ENCODE measurements at places on chromosomes 16 and 17.

- no peak for DNase-seq
Observed at GRCh38 chr16:25390761-25391160, 133.1 kb upstream of the ZKSCAN2 start.

DNA sequence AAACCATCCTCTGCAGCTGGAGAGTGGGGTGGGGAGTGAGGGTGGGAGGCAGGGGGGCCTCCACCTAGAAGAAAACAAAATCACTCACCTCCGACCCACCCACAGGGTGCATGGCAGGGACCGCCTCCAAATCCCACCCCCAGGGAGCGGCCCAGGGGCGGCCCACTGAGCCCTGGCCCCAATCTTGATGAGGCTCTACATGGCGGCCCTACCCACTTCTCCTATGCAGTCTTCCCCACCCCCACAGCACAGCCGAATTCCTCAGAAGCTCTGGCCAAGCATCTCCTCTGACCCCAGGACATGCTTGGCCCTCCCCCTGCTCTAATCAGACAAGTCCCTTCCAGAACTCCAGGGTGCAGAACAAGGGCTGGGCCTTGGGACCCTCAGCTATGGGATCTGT lies 18.2 kb upstream of the FASN start:
- DNase-seq, result no peak

GRCh38 chr16:24035127-24035842 lies 199.5 kb downstream of the PRKCB start:
- no peak for DNase-seq

GRCh38 chr16:2057438-2057837 lies 9.7 kb downstream of the TSC2 start:
- no peak for DNase-seq

DNA sequence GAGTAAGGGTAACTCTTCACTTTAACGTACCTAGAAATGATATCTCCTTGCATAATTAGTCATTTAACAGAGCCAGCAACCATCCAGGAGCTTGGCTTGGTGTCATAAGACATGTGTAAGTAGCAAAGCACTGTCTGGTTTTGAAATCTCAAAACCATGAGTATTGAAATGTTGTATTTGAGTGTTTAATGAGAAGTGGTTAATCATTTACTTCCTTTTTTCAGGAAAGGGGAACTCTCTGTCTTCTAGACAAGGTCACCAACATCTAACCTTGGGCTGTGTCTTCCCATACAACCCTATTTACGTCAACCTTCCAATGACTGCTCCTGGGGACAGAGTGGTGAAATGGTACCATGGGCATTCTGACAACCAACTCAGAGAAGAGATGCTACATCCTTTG lies 27.1 kb downstream of the PMP22 start:
- peak; percentile 47 for DNase-seq

GRCh38 chr16:88484505-88485365 lies 31.7 kb downstream of the ZFPM1 start:
- no peak for DNase-seq

DNA sequence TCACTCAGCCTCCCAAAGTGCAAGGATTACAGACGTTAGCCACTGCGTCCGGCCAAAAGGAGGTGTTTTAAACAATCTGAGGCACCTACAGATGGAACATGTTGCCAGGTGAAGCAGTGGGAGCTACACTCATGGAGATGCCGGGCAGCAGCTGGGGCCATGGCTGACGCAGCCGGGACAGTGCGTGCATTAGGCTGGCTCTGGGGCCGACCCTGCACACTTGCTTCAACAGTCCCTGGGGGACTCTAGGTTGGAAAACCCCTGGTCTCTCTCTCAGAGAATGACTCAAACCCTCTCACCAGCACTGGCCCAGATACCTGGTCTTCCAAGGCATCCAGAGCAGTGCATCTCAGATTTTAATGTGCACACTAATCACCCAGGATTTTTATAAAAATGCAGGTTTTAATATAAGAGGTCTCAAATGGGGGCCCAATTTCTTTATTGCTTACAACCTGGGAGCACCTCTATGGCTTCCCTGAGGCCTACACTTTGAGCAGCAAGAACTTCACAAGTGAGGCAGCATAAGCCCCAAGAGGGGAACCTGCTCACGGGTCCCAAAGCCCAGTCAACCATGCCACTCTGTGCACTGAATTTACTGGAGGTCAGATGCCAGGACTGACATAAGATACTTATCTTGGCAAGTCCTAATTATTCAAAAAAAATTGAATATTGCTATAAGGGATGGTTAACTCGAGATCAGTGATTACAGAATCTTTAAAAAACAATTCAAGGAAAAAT lies 70.8 kb upstream of the TRAP1 start:
- DNase-seq, result no peak

DNA sequence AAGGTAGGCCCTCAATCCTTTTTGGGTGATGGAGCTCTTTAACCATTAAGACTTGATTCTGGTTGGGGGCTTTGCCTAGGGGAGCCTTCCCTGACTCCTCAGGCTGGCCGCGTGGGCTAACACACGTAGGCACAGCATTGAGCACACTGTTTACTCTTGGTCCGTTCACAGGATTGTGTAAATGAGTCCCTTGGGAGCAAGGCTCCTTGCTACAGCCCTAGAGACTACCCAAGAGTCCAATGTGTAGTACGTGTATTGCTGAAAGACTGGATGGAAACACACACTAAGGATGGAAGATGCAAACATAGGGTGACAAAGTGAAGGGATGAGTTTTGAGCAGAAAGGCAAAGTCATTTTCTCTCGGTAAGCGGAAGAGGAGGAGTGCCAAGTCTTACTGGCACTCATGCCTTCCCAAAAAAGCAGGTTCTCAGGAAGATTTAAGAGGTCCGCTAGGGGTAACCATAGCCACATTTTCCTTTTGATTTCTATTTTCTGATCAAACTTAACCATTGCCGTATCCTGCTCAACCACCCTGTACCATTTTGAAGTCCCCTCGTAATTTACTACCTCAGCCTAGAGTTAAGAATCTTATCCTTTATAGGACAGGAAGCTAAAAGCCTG lies 911 bp upstream of the ITGA2B start:
- DNase-seq, result no peak

DNA sequence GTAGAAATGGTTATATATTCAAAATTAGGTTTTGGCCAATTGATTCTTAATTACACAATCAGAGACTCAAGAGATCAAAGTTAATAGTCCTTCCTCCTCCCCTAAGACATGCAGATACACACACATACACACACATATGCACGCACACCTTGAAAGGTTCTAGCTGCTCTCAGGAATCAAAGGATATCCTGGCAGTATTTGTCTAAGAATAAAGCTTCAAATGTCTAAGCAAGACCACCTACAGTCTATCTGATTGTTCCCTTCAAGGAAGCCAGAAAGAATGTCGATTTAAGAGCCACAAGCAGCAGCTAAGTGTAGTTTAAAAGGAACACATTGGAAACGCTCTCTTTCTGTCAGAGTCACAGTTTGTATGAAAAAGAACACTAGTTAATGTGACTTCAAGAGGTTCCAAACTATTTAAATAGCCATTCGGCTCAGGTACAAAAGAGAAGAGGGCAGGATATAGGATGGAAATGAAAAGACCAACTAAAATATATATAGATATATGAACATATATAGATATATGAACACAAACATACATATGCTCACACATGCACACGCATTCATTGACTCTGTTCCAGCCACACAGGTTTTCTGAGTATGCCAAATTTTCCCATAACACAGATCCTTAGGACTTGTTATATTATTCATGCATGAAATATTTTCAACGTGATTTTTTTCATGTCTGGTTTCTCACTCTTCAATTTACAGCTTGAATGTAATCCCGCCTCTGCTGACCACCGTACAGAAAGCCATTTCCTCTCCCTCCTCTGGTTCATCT lies 79.0 kb downstream of the CDH8 start:
- DNase-seq, result no peak

DNA sequence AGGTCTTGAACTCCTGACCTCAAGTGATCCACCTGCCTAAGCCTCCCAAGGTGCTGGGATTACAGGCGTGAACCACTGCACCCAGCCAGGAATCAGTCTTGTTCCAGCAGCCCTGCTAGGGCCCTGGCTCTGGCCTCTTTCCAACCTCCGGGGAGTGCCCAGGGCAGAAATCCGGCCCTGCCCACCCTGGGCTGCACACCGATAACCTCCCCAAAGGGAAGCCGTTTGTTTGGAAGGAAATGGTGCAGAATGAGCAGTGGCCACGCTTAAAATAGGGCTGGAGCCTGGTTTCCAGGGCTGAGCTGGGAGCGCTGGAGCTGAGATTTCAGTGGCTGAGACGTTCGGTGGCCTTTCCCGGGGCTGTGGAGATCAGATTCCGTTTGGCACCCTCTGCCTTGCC lies 17.8 kb upstream of the EMP2 start:
- DNase-seq, result no peak

GRCh38 chr17:57350266-57350665 lies 93.9 kb downstream of the MSI2 start:
- no peak for DNase-seq

- DNase-seq, result no peak
Observed at GRCh38 chr16:31083556-31083955, 5.2 kb downstream of the PRSS53 start.

DNA sequence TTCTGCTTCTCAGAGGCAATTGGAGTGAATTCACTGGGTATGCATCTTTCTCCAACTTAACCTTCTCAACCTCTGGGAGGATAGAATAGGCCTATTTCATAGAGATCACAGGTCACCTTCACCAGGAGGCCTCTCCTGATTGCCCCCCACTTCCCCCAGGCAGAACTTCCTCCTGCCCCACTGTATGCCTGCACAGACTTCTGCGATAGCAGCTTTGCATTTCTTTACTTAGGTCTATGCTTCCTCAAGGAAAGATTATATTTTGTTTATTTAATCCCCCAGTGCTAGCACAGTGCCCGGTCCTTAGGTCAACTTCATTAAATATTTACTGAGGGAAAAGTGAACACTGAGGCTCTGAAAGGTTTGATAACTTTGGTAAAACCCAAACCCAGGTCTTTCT lies 19.9 kb downstream of the MYO18A start:
- no peak for DNase-seq

GRCh38 chr16:3282103-3282729 lies 1.1 kb upstream of the ZNF263 start:
- no peak for DNase-seq

- no peak for DNase-seq
Observed at GRCh38 chr16:49514073-49514980, 140.7 kb downstream of the C16orf78 start.

DNA sequence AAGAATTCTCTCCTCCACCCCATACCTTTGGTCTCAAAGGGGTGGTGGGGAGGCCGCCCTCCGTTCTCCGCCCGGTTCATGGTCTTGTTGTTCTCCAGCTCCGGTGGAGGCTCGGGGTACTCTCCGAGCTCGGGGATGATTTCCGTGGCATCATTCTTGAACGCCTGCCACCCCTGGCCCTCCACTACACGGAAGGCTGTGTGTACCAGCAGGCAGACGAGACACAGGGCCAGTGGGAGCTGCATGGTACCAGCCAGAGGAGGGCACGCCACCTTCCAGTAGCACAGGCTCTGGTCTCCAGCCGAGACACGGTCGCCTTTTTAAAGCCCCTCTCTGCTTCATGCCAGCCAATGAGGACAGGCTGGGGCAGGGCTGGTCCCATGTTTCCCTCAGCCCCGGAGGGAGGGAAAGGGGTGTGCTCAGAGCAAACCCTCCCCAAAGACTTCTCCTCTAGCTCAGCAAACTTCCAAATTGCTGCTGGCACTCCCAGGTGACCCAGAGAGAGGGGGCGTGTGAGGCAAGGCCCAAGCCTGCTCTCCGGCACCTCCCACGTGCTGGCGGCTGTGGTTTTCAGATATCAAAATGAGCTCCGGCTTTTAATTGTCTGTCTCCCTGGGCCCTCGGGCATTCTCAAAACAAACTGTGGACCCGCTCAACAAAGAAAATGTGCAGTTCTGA lies at the start of gene SOST:
Gene SOST (minus strand): TSS at position 295 of the 678 bp plus-strand sequence. CDS start 50 bp downstream, at position 245.
- no peak for DNase-seq

- no peak for DNase-seq
Observed at GRCh38 chr17:14245629-14246028, 9.0 kb upstream of the CDRT15 start.

DNA sequence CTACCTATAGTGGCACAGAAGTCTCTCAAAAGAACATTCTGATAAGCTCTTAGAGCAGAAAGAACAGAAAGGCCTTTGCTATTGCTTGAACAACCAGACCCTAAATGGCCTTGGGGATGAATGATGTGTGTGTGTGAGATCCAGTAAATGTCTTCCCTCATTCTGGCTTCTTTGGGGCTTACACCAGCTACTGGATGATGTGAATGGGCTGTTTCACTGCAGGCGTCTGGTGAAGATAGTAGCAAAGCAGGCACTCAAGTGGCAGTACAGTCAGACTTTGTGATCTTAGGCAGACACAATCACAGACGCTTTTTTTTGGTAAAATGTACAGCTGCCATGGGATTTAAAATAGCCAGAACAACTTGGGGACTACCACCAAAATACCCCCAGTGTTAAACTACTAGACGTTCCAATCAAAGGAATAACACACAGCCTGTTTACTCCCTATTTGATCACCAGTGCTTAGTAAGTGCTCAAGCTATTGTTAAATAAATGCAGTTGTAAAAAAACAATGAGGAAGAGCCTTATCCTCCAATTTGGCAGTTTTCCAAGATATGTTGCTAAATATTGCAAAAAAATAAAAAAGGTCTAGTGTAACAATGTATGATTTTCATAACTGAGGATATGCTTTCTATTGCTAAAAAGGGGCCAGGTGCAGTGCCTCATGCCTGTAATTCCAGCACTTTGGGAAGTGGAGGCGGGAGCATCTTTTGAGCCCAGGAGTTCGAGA lies 17.9 kb downstream of the NDUFAB1 start:
- no peak for DNase-seq

- peak; percentile 67 for DNase-seq
Observed at GRCh38 chr17:43846221-43846712, 709 bp upstream of the CD300LG start.

- DNase-seq, result no peak
Observed at GRCh38 chr16:52265446-52265861, 281.5 kb downstream of the TOX3 start.

- no peak for DNase-seq
Observed at GRCh38 chr16:28126684-28127620, 63.4 kb upstream of the GSG1L start.

DNA sequence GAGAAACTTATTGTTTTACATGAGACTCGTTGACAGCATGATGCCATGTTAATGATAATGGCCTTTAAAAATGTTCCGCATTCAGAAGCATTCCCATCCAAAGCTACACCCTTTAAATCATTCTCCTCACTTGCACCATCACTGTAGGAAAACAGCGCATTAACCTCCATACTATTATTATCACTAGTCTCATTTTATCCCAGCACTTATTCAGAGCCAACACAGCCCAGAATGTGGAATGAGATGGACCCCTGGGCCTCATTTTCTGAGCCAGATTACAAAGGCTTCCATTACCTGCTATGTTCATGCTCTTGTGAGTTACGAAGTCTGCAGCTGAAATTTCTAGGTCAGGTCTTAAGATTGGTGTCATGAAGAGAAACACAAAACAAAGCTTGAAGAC lies 159.4 kb downstream of the HS3ST3A1 start:
- no peak for DNase-seq

DNA sequence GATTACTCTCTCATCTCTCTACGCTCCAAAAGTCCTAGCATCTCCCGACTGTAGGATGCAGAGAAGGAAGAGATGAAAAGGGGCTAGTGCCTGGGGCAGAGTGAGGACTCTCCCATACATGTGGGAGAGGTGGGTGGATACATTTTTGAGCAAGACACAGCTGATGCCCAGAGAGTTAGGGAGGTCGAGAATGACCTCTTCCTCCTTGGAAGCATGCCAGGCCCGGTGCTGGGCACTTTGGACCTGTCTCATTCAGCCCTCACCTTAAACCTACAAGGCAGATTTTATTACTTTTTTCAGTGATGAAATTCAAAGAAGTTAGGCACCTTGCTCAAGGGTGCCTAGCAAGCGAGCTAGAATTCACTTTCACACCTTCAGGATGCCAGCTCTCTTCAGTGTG lies 38.2 kb downstream of the WSCD1 start:
- DNase-seq, result no peak

- DNase-seq, result no peak
Observed at GRCh38 chr17:205148-205669, 23.8 kb upstream of the DOC2B start.

Data from HL-60 (cell line).